T-cell (primary cell): ENCODE measurements at places on chromosomes 16 and 17.

DNA sequence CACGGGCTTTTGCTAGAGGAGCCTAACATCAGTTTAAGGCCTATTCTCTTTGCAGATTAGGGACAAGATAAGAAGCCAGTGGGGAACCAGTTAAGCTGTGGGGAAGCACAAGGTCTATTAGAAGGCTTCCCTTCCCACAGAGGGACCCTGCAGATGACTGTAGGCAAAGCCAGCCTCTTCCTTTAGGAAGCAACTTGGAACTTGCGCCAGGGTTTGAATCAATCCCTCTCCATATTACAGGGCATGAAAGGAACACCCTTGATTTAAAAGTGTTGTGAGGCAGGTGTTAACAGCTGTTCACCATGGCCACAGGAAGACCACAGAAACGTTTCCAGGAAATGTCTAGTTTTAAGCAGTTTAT, 77.3 kb downstream of the RPTOR start:
- DNase-seq, result no peak

- DNase-seq, result no peak
Observed at GRCh38 chr16:28001184-28001583, 62.3 kb downstream of the GSG1L start.

GRCh38 chr17:41338961-41339485, 11.6 kb downstream of the KRT33A start:
- no peak for DNase-seq

GRCh38 chr17:48470388-48471034, 40.5 kb upstream of the SKAP1 start:
- DNase-seq, result no peak

- no peak for DNase-seq
Observed at GRCh38 chr17:28041844-28042656, 427 bp upstream of the NLK start.

GRCh38 chr16:2450535-2450934, 9.4 kb upstream of the TEDC2 start:
- DNase-seq, result no peak

GRCh38 chr16:85836706-85837582, 37.4 kb downstream of the COX4I1 start:
- DNase-seq, result no peak

- DNase-seq, result no peak
Observed at GRCh38 chr17:71919186-71919585, 201.6 kb upstream of the SOX9 start.

GRCh38 chr16:2223942-2224486, 623 bp downstream of the E4F1 start:
- no peak for DNase-seq

DNA sequence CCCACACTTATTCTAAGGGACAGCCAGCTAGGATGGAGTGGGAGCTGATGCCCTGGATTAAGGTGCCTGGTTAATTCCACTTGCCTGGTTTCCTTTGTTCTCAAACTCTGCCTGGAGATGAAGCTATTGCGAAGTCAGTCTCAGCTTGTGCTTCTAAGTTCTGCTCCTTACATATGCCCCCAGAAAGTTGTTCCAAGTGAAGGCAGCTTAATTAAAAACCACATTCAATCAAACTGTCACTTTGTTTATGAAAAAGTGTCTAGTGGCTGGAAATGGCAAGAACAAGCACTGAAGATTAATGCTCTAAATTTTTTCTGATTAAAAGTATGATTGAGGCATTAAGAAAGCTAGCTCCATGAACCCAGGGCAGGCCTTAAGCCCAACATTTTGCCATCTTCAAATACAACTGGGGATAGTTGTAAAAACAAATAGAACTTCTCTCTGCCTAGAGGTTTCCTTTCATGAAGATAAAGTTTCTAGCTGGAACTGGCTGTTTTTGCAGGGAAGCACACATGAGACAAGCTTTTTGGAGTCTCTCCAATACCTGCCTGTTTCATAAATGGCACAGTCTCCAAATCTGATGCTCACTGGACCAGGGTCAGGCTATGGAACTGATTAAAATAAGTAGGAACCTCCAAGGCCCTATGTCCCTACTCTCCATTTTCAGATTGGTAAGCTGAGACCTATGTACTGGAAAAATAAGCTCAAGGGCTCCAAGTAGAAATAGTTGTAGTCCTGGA, 100.9 kb downstream of the GRIN2A start:
- no peak for DNase-seq

DNA sequence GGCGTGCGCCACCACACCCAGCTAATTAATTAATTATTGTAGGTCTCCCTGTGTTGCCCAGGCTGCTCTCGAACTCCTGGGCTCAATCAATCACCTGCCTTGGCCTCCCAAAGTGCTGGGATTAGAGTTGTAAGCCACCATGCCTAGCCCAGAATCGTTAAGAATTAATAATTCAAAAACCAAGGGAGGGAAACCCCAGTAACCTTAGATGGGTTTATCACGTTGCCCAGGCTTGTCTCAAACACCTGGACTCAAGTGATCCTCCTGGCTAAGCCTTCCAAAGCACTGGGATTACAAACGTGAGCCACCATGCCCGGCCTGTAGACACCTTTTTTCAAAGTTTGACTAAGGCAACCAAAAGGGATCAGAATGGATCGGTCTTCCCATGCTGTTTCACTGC, 21.6 kb downstream of the CD300LF start:
- DNase-seq, result no peak

- no peak for DNase-seq
Observed at GRCh38 chr17:19357351-19357750, 5.2 kb downstream of the B9D1 start.

DNA sequence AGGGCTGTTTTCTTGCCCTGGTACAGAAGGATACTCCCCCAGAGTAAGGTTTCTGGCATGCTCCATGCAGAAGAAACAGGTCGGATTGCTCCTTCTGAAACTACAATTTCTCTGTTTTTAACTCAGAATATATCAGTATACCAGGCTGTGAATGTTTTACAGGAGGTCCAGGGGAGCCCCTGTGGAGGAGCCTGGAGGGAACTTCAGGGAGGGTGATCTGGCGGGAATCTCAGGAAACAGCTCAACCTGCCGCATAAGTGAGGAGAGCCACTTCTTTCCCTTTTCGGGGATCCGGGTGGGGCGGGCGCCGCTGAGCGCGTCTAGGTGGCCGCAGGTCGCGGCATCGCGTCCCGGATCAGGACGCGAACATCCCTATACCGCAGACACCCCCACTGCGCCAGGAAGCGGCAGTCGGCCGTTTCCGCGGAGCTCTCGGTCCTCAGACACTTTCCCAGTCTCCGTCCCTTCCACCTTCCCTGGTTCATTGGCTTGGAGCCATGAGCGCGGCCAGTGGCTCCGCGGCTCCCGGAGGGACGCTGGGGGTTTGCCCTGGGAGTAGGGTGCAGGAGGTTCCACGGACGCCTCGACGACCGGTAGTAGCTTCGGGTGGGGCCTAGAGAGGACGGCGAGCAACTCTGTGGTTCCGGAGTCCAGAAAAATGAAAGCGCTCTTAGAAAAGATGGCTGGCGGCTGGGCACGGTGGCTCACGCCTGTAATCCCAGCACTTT, 3.1 kb upstream of the ZNF764 start:
- DNase-seq, result no peak

DNA sequence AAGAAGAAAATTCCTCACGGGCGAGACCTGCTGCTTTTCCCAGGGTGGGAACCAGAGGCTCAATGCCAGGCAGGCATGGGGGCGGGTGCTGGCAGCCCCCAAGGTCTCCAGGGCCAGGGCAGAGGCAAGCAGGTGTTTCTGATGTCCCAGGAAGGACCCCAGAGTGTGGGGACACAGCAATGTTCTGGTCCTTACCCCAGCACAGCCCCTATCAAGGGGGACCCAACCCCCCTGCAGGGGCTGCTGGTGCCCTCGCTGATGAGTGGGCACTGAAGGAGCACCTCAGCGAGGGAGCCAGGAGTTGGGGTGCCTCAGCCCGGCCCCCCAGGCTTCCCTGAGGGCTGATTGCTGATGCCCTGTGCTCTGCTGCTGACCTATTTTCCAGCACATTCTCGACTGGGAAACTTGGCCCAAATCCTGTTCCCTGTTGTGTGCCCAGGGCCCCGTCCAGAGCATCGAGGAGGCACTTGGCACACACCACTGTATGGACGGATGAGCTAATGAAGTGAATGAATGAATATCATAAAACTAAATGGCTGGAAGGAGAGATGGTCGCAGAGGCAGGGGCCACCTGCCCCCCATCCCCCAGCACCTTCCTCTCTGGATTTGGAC, 2.8 kb downstream of the DBNDD1 start:
- no peak for DNase-seq

DNA sequence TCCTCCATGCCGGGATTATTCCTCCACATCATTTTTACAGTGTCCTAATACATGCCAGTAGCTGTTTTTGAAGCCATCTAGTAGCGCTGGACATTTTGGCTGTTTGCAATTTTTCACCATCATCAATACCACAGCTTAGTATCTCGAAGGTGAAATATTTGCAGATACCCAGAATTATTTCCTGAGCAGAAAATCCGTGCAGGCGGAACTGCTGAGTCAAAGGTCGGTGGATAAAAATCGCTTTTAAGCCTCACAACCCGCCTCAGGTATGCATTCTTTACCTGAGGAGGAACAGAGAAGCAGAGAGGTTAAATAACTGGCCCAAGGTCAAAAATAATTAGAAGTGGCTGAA, 584 bp upstream of the TNRC6A start:
- no peak for DNase-seq

DNA sequence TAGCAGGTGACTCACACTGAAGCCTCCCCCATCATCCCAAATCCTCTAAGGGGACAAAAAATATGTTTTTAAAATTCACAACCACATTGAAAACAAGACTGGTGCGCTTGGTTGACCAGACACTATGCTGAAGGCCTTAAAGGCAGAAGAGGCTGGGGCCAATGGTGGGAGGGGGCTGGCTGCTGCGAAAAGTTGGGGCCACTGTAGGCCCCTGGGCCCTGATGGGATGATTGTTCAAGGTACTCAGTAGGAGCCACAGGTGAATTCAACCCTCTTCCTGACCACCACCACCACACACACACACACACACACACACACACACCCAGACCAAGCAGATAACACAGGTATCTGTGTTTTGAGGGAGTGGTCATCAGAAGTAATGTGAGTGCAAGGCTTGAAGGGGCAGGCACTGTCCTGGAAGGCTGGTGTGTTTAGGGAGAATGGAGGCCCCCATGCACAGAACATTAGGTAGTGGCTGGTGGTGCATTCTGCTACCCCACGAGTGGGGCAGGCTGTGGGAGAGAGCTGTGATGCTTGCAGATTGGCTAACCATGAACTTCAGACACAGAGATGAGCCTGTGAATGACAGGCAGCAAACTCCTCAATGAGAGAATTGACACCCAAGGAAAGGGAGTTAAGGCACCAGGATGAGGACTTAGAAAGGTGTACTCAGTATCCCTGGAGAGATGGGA, 55.0 kb downstream of the NT5M start:
- no peak for DNase-seq

DNA sequence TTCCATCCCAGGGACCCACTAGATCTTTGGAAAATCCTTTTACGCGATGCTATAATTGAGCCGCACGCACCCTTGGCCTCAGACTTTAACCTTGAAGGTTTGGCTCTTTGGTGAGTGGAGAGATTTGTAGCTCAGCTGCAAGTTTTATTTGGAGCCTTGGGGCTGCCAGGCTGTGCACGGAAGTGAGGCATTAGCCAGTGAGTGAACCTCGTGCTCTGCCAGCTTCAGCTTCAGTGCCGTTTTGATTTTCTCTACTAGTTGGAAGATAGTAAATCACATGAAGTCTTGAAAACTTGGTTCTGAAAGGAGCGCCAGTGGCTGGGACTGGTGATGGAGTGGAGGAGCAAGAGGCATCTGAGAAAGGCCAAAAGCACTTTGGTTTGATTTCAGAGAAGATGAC, 17.3 kb downstream of the CRHR1 start:
- DNase-seq, result no peak

DNA sequence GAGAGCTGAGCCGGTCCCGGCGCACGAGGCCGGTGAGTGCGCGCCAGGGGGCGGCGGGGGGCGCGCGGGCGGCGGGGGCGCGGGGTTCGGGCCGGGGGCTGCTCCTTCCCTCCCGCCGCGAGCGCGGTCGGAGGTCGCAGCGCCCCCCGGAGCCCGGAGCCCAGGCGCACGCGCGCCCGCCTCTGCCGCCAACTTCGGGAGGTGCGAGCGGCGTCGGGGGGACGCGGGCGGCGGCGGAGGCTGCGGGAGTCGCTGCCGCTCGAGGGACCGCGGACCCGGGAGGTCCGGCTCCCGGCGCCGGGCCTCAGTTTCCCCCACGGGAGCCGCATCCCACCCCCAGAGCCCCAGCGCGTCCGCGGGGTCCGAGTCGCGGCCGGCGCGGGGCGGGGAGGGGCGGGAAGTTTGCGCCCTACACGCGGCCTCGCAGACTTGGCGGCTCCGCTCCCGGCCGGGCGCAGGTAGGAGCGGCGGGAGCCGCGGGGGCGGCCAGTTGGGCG, at the start of gene PRR35:
PRR35 (plus strand) TSS at position 191 of the 497 bp plus-strand sequence. CDS start 2,901 bp downstream, outside the sequence.
- DNase-seq, result no peak
